ENCODE measurements at places on chromosomes 1 and 21.

GRCh38 chr1:15212216-15212953 is 34.6 kb upstream of the FHAD1 start:
- DNase-seq: no peak

- no peak for DNase-seq
Measured at GRCh38 chr21:42763581-42764442, 110.4 kb downstream of the PDE9A start.

DNA sequence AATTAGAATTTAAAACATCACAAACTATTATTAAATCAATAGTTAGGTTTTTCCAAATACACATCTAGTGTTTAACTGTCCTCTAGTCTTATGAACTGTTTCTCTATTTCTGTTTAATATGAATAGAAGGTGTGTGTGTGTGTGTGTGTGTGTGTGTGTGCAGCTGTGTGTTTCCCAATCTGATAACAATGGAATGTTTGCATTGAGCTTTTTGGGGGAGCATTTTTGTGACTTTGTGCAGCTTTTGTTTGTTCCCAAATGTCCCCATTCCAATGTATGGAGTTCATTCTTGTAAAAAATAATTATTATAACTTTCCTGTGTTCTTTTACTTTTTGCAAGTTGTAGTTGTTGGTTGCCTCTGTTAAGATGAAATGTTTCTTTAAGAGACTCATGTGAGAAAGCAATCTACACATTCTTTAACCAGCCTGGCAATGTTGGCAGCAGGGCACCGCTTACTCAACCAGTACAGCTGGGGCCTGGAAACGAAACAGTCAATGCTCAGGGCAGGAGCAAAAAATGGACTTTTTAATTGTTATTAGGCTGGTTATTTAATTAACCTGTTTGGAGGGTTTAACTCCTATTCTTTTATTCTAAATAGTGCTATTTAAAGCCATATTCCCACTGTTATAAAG is 354.3 kb downstream of the SRGAP2C start:
- DNase-seq: no peak

- peak; percentile 13 for DNase-seq
Measured at GRCh38 chr1:46246548-46247435, 771 bp upstream of the RAD54L start.

DNA sequence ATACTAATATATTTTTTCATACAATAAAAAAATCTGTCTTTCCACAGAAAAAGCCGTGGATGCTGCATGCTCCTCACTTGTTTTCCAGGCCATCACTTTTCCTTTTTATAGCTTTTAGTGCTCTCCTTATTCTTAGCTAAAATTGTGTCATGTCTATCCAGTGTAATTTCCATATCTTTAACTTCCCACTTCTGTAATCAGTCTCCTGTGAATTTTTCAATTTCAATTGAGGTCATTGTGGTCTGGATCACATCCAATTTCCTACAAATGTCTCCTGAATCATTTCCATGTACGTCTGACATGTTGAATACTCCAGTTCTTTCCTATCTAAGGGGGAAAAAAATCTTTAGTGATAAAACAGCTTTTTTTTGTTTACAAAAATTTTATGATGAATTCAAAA is 838.2 kb upstream of the B3GALT2 start:
- DNase-seq: no peak

DNA sequence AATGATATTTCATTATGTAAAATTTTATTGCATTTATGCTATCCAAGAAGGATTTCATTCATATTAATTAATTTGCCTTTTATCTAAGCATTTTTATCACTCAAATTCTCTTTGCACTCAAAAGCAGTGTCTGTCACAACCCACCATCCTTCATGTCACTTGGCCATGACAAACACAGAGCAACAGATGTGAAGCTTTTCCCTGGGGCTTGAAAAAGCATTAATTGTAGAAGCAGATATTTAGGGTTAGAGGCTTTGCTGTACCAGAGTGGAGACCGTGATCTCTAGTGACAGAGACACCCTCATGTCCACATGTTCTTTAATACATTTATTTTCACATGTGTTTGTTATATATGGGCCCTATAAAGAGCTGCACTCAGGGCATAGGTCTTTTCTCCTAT is 230.5 kb downstream of the SPATA17 start:
- DNase-seq: no peak

DNA sequence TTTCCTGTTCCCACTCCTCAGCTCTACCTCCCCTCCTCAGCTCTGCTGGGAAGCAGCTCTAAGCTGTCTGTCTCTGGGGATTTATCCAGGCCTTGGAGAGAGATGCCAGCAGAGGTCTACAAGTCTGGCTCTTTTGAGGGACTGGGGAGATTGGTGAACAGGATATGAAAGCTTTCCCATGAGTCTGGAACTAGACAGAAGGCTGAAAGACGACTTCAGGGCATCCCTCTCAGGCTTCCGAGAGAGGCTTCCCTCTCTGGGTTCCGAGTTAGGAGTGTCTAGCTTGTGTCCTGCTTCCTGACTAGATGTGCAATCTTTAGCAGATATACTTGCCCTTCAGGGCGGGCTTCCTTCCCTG is 733 bp downstream of the TMEM35B start:
- no peak for DNase-seq

DNA sequence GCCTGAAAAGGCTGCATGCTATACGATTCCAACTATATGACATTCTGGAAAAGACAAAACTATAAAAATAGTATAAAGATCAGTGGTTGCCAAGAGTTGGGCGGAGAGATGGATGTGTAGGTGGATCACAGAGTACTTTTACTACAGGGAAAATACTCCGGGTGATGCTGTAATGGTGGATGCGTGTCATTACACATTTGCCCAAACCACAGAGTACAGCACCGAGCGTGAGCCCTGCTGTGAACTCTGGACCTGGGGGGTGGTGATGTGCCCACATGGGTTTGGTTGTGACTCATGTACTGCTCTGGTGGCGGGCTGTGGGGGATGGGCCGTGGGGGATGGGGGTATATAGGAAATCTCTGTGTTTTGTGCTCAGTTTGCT is 162.7 kb upstream of the COL6A1 start:
- no peak for DNase-seq

GRCh38 chr1:53074313-53075154 is 12.5 kb downstream of the PODN start:
- no peak for DNase-seq

DNA sequence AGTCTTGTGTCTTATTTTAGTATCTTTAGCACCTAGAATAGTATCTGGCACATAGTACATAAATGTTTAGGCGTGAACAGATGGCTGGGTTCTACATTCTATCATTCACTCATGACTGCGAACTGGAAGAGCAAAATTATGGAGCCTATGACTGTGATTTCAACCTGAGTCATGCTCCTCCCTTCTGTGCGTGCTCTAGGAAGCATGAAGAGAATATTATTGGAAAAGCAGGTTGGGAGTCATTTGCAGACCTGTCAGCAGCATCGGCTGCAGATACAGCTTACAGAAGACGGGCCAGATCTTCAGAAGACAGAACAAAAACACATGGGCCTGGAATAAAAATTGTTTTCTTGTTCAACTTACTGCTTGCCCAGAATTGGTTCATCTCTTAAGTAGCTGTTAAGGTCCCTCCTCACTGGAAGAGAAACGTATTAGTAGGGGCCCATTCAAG is 344.0 kb upstream of the USP24 start:
- no peak for DNase-seq

GRCh38 chr1:77571642-77572041 is 110.8 kb downstream of the ZZZ3 start:
- no peak for DNase-seq

DNA sequence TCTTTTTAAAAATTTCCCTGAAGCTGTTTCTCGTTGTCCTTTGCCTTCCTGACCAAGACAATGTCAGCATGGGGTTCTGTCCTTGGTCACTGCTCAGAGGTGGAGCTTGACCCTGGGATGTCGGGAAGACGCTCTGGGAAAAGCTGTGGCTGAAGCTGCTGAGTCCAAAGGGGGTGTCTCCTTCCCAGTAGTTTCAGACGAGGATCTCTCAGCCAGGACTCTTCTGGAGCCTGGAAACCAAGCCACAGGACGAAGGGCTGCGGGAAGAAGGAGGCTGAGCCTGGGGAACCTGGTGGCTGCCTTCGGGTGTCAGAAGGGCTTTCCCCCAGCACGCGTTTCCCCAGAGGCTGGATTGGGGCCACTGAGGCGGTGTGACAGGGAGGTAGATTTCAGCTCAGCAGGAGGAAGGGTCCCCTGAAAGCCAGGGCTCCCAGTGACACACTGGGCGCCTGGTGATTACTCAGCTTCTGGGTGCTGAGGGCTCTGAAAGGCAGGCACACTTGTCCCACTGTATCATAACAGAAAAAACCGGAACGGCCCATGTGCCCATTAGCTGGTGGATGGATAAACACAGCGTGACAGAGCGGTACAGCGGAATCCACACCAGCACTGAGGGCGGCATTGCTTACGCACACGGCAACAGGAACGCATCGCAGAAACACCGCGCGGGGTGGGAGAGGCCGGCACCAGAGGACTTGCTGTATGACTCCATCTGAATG is 5.0 kb upstream of the KRTAP12-1 start:
- no peak for DNase-seq

- no peak for DNase-seq
Measured at GRCh38 chr1:36517011-36517771, 34.5 kb upstream of the CSF3R start.

DNA sequence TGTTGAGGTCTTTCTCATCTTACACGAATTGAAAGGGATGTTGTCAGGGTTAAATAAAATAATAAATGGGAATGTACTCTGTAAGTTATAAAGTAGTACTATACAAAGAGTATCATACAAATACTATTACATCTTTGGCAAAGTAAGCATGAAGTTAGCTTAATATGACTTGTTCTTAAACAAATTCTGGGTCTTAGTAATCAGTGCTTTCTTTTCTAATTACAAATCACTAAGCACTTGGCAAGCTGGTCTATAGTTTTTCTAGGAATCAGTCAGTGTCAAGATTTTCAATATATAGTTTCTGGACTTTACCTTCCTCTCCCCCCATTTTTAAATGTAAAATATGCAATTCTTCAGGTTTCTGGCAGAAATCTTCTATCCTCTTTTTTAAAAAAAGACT is 6.9 kb downstream of the LYST start:
- no peak for DNase-seq

DNA sequence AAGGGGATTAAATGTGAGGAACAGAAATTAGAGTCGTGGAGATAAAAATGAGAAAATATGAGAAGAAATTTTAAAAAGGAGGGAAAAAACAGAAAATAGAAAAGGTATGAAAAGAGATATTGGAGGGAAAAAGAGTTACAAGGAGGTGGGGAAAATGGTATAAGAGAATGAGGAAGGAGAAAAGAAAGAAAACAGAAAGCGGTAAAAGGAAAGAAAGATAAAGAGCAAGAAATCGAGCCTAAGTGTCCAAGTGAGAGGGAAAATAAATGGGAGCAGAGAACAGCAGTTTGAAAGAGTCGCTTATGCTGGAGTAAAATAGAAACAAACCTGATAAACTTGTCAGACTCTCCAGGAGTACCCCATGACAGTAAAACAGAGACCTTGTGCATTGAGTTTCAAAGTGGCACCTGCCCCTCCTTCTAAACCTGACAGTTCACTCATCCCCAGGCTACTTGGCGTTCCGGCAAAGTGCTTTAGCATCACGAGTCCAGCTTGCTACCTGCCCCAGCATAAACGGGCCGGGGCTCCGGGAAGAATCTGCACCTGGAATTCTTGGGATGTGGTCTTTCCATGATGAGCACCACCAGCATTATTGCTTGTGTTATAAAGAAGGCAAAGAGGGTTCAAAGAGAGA is 585 bp downstream of the NEGR1 start:
- no peak for DNase-seq

GRCh38 chr1:150730130-150730721 is 9.5 kb upstream of the HORMAD1 start:
- no peak for DNase-seq

DNA sequence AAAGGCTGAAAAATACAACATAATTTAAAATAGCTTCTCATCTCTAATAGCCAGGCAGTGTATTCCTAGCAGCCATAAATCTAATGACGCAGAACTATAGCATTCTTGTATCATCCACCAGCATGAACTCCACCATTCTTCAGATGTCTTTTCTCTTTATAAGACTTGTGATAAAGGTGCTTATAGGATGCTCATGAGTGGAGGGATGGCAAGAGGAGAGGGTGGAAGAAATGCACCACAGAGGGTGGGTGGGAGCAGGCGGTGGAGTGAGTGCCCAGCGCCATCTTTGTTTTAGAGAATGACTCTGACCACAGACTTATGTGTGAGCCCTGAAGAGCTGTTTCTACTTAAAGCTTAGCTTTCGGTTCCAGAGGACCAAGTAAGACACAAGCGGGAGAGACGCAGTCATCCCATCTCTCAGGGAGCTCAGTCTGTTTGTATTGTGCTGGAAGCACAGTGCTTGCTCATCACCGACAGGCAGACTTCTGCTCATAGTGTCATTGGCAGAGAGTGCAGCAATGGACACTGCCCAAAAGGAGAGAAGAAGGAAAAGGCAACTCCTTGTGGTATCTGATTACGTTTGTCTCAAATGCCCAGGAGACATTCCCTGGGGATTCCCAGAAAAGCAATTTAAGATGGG is 65.6 kb downstream of the KCNJ15 start:
- DNase-seq: no peak

DNA sequence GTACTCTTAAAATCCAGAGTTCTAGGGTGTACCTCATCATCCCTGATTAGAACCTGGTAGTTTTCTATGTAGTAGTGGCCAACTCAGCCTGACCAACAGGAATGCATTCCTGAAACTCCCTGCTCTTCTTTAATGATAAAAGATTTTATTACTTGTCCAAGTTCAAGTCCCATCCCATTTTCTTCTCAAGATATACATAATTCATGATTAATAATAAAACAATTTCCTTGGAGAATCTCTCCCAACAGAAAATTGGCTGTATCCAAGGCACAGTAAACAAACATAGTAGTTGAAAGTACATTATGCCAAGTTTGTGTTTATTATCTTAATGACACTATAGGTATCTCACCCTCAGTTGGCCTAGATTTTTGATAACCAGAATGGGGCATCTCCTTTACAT is 714.1 kb upstream of the ADAMTS5 start:
- no peak for DNase-seq

DNA sequence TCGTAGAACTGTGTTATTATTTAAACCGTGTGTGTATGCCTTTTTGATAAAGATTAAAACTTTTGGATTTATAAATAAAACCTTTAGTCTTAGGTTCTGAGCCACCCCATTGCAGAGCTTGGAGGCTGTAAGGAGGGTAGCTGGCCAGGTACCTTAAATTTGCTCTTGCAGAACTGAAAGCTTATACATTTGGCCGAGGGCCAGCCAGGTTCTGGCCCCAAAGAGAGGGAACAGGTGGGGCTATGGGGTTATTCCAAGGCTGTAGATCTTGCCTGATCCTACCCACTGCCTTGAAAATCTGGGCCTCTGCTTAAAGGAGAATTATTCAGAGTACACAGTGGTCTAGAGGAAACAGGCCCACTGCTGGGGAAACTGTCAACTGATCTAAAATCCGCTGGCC is 59.6 kb downstream of the CAMK2N1 start:
- no peak for DNase-seq

GRCh38 chr21:25283720-25284119 is 323.6 kb downstream of the MRPL39 start:
- DNase-seq: no peak

GRCh38 chr21:22263890-22264289 is 1265.7 kb downstream of the NCAM2 start:
- no peak for DNase-seq

DNA sequence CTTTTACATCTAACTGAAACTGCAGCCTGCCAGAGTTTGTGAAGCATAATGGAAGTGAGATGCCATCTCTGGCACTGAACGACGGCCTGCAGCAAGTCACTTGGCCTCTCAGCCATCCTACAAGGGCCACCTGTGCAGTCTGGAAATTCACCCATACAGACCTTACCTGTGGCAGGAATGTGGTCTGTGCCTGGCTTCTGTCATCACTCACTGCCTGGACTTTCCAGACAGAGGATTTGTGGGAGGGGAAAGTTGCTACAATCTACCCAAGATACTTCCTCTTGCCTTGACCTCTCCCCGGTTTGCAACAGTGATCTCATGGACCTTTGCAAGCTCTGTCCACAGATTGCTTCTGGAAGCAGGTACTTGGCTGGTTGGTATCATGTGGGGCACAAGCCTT is 58.4 kb upstream of the ATP1B1 start:
- no peak for DNase-seq

Measured in cortex of kidney (tissue), 1 donor.